ENCODE measurements at places on chromosomes 6 and 20.

GRCh38 chr6:77463861-77464494, 687 bp upstream of the HTR1B start:
- no peak for DNase-seq

DNA sequence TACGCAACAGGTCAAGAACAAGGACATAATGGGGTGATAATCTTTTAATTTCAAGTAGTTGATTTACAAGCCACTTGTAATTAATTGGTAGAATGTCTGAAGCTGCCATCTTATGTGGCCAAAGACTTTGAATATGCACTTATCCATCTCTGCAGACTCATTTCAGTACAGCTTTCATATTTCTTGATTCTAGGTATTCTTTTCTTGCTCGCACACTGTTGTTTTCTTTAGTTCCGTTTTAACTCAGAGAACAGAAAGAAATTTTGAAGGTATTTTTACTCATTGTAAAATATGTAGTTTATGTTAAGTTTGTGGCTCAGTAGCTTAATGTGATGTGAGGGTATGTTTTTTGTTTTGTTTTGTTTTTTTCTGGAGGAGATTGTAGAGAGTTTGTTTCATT, 73.9 kb downstream of the UBR2 start:
- DNase-seq, result no peak

DNA sequence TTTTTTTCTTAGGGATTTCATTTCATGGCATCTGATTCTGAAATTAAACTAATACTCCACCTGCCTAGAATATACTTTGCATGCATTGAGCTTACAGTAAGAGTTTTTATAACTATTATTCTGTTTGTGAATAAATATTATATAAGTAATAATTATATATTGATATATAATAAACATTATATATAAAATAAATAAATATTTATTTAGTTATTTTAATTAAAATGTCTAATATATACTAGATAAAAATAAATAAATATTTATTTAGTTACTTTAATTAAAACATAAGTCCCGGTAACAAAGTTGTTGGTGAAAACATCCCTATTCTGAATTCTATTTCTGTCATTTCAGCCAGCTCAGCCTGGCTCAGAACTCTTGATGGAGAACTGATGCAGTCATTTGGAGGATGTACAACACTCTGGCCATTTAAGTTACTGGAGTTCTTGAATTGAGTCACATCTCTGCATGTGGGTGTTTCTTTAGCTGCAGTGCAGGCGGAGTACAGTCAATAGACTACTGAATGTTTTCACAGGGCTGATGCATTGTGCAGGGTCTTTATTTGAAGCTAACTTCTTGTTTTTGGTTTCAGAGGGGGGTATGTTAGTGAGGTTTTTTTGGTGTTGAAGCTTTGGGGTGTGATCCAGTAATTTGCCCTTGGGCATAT, 508.9 kb upstream of the ADGRB3 start:
- no peak for DNase-seq

- no peak for DNase-seq
Measured at GRCh38 chr6:135871296-135871695, 19.8 kb downstream of the PDE7B start.

- peak; percentile 71 for DNase-seq
Measured at GRCh38 chr6:15628499-15629131, 34.2 kb downstream of the DTNBP1 start.

DNA sequence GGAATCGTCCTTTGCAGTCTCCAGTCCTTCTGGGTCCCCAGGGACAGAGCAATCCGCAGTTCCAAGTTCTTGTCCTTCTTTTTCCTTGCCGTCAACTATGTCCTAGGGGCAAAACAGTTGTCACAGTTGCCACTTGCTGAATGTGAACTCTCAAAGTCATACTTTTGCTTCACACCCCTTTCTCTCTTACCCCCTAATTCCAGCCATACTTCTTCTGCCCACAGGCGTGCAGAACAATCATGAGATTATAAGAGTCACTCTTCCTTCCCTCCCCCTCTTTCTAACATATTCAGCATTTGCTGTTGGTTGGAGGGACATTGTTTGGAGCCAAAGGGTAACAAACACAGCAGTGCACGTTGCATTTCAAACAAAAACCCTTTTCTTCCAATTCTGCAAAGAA, 74.4 kb downstream of the BCAS1 start:
- DNase-seq, result no peak

DNA sequence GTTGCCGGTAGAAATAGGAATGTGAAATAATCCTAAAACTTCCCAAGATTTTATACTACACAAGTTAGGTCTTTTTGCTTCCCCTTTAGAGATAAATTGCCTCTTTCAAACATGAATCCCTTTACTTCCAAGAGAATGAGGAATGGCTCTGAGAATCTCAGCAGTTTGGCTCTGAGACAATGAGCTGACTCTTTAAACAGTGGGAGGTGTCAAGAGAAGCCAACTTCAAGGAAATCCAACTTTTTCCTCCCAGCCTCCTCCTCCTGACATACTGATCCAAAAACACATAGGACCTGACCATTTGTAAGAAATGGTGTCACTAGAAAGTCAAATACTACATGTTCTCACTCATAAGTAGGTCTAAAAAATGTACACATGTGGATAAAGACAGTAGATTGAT, 154.2 kb downstream of the ALDH8A1 start:
- no peak for DNase-seq

DNA sequence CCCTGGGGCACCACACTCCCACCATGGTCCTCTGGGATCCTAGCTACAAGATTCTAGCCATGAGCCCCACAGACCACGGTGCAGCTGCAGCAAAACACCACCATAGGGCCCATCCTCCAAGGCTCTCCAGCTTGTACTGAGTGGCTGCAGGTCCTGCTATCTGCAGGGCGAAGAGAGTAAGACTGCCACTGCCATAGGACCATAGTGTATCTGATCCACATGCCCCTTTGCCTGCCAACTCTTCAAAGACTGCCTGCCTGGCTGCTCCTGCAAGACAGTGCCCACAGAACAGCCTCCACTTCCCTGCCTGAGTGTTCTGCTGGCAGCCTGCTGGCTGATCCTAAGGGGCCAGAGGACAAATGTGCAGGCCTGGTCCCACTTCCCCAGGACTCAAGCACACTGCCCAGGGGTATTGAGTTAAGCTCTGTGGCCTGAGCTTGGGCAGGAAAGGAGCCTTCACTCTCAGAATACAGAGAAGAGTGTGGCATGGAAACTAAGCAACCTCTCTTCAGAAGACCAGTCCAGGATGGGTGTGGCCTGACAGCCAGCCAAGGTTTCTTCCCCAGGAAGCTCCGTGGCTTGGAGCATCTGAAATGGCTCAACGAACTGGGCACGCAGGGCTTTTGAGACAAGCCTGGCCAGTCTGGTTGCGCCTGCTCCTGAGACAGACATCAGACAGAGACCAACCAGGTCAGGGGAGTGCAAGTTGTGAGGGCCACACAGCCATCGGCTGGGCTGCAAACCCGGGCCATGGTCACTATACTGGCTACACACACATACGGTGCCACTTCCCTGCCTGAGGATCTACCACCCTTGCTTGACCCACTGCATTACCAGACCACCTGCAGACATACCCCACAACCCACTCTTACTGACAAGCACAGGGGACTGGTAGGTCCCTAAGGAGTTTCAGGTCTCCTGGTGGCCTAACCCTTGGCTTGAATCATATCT, 54.5 kb downstream of the RNGTT start:
- no peak for DNase-seq

DNA sequence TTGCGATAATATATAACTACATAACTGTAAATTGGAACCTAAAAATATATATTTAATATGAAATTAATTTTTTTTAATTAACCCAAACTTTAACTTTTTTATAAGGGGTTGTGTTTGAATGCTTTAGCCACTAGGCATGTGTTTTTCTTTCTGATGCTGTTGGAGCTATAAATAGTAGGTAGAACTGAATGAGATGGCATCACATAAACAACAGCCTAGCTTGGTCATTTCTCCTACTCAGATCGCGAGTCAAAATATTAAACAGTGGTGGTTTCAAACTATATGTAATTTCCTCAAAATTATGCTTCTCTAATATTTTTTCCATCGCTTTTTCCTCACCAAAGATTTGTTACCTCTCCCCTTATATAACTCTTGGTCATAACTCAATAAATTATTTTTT, 243.2 kb downstream of the ARID1B start:
- no peak for DNase-seq

- peak; percentile 30 for DNase-seq
Measured at GRCh38 chr20:18588574-18588933, 700 bp downstream of the DTD1 start.

- DNase-seq, result no peak
Measured at GRCh38 chr20:63505281-63505680, 6.4 kb upstream of the EEF1A2 start.

- no peak for DNase-seq
Measured at GRCh38 chr6:78093906-78094305, 441.1 kb downstream of the MEI4 start.

DNA sequence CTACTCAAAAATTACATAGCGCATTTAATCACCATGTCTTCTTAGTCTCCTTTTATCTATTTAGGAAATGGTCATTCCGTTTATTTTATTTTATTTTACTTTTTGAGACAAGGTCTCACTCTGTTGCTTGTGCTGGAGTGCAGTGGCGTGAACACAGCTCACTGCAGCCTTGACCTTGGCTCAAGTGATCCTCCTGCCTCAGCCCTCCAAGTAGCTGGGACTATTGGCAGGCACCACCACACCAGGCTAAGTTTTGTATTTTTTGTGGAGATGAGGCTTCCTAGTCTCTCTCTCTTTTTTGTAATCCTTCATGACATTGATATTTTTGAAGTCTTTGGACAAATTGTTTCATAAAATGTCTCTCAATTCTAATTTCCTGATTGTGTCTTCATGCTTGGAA, 4.7 kb upstream of the MYLK4 start:
- DNase-seq, result no peak

GRCh38 chr6:39923394-39923793, 10.9 kb downstream of the MOCS1 start:
- DNase-seq, result no peak

DNA sequence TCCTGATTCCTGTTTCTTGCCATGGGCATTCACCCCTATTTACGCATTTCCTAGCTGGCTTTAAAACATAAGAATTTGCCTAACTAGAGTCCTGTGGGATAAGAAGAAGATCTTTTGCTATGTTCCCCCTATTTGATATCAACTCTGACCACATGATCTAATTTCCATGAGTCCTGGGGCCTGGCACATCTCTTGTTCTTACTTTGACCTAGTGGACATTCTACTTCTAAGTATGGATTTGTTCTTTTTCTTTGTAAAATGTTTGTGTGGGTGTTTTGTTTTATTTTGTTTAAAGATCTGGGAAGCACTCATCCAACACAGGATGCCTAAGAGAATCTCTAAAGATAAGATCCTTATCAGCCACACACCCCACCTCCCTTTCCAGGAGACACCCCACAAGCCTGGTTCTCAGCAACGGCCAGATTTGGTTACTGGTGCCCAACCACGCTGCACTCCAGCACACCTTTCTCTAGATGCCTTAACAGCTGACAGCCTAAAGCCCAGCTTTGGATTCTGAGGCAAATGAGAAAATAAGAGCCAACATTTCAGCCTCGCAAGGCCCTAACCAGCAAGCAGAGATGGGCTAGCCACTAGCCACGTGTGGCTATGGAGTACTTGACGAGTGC, 74.7 kb downstream of the SLC23A2 start:
- DNase-seq, result no peak

- DNase-seq, result no peak
Measured at GRCh38 chr20:51700809-51701285, 67.3 kb downstream of the ATP9A start.

DNA sequence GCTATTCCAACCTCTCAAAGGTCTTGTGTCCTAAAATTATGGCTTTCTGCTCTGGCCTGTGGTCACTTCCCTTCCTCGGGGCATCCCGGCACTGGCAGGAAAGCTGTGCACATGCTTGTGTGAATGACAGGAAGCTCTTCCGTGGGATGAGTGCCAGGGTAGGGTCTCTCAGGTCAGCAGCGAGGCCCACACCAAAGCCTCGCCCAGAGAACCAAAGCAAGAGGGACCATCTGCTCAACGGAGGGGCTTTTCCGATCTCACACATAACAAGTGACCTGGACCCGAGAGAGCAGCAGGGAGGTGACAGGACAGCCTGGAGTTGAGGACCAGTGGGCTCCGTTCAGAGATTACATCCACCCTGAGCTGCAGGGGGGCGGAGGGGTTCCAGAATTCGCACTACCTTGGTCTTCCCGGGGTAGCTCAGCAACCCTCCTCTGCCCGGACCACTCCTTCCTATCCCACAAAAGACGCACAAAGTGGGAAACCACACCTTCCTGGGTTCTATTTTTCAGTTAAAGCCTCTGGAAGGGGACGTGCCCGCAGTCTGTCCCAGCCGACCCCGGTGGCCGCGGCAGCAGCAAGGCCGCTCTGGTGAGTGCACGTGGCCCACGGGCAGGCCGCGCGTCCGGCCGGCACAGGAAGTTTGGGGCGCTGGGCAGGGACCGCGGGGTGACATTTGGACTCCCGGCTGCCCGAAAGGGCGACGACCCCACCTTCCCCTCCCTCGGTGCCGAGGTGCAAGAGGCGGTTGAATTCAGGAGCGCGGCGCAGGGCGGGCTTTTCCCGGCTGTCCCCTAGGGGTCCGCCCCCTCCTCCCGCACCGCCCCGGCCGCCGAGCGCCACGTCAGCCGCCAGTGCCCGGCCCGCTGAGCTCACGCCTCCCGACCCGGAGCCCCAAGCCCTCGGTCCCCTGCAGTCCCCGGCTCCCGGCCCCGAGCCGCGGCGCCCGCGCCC, 988 bp downstream of the TXNDC5 start:
- peak; percentile 72 for DNase-seq

DNA sequence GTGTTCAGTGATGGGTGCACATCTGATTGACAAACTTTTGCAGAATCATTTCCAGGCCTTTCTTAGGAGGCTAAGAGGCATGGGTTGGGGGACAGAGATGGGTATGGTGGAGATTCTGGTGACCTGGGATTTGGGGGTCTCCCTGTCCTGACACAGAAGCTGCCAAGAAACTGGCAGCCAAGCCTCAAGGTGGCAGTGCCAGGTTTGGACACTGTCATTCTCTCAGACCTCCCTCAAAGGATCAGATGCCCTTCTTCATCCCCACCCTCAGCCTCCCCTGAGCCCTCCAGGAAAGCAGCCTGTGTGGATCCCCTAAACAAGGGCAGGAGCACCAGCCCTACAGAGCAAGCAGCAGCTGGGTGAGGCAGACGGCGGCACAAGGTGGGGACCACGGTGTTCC, 18.1 kb upstream of the MAS1L start:
- no peak for DNase-seq

Data from stimulated activated CD8-positive, alpha-beta memory T cell treated with anti-CD3 and anti-CD28 coated beads, Interleukin-4, amount 100 ng/mL, for 48 hours (primary cell).